ENCODE measurements at places on chromosomes 5 and 9. TPM values are rescaled to one million over a fixed set of nuclear protein-coding genes. Genes with fewer than 3 reads are reported as not detected.

The GABRA6 gene
- 4.4 TPM for total RNA-seq

The ANKRD34B gene
- 0.27 TPM for total RNA-seq

The CCNG1 gene
- total RNA-seq, result 80.2 TPM

The SOX30 gene
- total RNA-seq, result 0.18 TPM

The RHOBTB3 gene
- total RNA-seq, result 172 TPM

The SYNPO gene
- 1.4 TPM for total RNA-seq

The RNF183 gene
- not detected for total RNA-seq

The TMEM167A gene
- 90.5 TPM for total RNA-seq

The DOCK8 gene
- 1.8 TPM for total RNA-seq

The PPP3R2 gene
- 0.45 TPM for total RNA-seq

The SMIM33 gene
- not detected for total RNA-seq

The OR1Q1 gene
- total RNA-seq, result not detected

The PHYKPL gene
- 32.4 TPM for total RNA-seq

The CARD9 gene
- 1.9 TPM for total RNA-seq

The FYB1 gene
- total RNA-seq, result 1.9 TPM

The ZDHHC11 gene
- total RNA-seq, result 11.6 TPM

The GABBR2 gene
- total RNA-seq, result 45.3 TPM

The ZNF354C gene
- 34.0 TPM for total RNA-seq

The NRG2 gene
- total RNA-seq, result 5.1 TPM

The SLC34A3 gene
- not detected for total RNA-seq

The APBA1 gene
- 42.3 TPM for total RNA-seq

The ABO gene
- 0.27 TPM for total RNA-seq

The CKMT2 gene
- 4.2 TPM for total RNA-seq

The SRD5A1 gene
- 30.8 TPM for total RNA-seq

The SH2D3C gene
- 8.5 TPM for total RNA-seq

The CBY3 gene
- 0.64 TPM for total RNA-seq

The GABRA1 gene
- 34.5 TPM for total RNA-seq

The SHOC1 gene
- not detected for total RNA-seq

The MEF2C gene
- 114 TPM for total RNA-seq

The MZB1 gene
- 0.18 TPM for total RNA-seq

The HNRNPA0 gene
- 39.9 TPM for total RNA-seq

The ADAMTS2 gene
- 7.0 TPM for total RNA-seq

The FOXD4 gene
- total RNA-seq, result 1.00 TPM

The FAM200C gene
- total RNA-seq, result 24.4 TPM

The LHFPL2 gene
- 34.2 TPM for total RNA-seq

The LCN1 gene
- not detected for total RNA-seq

The PTGER4 gene
- 1.3 TPM for total RNA-seq

The CTSV gene
- total RNA-seq, result 1.3 TPM

The ZNF608 gene
- total RNA-seq, result 86.3 TPM

The FOXD4L3 gene
- not detected for total RNA-seq
